ENCODE measurements at places on chromosomes 7 and 10.

- DNase-seq: no peak
Measured at GRCh38 chr7:50962281-50962883, 179.7 kb upstream of the GRB10 start.

- no peak for DNase-seq
Measured at GRCh38 chr7:83280671-83281070, 118.0 kb upstream of the PCLO start.

DNA sequence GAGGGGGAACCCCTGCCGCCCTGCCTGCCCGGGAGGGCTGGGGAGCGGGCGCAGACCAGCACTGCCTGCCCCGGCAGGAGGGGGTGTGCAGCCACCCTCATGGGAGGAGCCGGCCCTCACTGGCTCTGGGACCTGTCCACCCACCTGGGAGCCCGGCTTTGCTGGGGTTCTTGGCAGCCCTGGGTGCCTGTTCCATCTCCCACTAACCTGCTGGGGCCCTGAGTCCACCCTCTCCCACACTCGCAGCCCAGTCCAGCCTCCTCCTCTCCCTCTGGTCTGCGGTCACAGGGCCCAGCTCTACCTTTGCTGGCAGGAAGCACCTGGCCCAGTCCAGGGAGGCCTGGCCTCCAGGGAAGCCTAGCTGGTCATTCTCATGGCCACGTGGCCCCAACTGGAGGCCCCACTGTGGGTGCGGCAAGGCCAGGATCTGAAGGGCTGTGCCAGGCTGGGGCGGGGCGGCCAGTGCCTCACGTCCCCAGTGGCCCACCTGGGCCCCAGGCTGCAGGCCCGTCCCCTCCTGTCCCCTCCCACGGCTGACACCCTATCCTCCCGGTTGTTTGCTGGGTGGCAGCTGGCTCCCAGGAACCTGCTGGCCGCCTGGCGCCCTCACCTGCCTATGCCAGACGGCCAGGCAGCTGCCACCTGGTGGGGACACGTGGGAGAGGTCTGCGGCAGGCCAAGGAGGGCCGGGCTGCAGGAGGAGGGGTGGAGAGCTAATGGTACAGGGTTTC lies at the start of gene TMEM184A:
TMEM184A (minus strand) TSS at position 393 of the 731 bp plus-strand sequence. CDS start 721 bp downstream, outside the sequence.
- DNase-seq: peak; percentile 55

- no peak for DNase-seq
Measured at GRCh38 chr10:44335330-44336021, 49.4 kb downstream of the CXCL12 start.

DNA sequence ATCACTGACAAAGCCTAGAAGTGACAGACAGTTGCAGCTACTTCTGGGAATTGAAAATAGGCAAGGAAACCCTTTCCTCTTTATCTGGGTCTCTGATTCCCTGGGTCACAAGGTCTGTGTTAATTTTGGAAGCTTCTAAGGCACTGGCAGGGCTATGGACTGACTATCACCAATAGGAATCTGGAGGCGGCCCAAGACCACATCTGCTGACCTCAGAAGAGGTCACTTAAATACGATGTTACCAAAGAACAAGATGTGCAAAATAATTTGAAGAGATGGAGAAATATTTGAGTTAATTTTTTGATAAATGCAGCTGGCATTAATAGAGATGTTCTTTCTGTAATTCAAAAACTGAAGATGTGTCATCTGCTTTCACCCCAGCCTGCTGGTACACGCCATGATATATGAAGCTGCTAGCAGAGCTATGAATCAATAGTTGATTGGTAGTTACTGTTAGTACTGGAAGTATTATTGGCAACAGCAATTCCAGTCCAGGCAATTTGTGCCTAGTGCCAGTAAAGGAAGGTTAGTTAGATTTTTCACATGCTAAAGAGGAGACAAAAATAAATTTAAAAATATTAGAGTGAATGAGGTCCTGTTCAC lies 5.5 kb upstream of the STEAP4 start:
- DNase-seq: no peak

DNA sequence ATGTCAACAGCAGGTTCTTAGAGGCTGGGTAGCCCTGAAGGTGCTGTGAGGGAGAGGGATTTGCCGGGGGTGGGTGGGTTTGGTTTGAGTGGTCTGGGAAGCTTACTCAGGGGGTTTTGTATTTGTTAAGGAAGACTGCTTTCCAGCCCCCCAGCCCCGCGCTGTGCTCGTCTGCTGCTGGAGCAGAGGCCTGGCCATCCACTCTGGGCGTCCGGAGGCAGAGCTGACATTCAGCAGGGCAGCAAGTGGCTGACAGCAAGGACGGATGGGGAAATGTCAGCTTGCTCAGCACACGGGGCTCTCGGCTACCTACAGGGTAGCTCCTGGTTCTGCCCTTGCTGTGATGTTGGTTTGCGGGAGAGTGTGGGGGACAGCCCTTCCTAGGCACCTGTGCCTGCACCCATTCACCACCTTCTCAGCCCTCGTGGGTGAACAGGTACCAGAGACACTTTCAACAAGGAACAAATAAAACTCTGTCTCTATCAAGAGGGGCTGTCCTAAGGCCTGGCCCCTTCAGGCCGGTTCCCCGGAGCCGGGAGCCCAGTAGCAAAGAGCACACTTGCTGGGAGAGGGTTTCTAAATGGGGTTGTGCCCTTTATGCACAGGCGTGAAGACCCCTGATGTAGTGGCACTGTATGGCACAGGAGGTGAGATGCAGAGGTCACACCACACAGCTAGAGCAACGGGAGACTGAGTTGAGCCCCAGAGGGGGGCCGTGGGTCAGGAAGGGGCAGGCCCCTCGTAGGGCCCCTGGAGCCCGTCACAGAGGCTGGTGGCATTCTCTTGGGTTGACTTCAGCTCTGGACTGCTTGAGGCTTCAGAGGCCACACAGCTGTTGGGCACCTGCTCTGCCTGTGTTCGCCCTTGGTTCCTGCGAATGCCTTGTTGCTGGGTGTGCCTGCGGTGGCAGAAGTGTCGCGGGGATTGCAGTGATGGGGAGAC lies 72.2 kb upstream of the SHH start:
- DNase-seq: no peak

DNA sequence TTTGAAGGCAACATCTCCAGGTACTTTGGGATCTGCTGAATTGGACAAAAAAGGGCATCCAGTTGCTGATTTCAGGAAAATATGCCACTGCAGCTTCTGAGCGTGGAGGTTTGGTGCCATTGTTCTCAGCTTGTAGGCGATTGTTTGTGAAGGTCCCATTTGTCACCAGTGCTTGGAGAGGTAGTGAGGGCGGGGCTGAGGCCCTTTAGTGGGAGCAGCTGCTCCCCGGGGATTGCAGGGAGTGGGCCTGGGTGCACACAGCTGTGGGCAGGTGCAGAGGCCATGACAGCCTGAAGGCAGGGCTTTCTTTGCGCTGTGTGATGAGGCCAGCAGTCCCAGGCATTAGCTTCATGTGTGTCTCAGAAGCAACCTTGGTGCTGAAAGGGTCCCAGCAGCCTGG lies 3.9 kb downstream of the FAM20C start:
- DNase-seq: no peak

DNA sequence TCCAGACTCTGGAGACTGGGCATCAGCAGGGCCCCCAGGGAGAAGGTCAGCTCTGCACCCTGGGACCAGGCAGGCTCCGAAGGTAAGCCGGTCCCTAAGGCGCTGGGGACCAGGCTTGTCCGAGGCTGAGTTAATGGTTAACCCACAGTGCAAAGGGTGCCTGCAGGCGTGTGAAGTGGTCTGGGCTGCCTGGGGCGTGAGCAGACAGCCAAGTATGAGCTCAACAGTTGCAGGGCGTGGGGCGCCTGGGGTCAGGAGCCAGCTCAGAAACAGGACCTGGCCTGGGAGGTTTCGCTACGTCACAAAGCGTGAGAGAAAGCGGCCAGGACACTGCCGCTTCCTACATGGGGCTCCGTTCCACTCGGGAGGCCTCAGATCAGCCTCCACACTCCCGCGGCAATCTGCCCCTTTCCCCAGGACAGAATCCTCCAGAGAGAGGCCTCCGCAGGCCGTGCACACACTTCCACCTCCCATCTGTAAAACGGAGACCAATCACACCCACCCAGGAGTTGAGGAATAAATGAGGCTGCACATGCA lies 16.0 kb downstream of the PDGFA start:
- DNase-seq: no peak

- no peak for DNase-seq
Measured at GRCh38 chr10:49089152-49089551, 26.2 kb downstream of the VSTM4 start.

DNA sequence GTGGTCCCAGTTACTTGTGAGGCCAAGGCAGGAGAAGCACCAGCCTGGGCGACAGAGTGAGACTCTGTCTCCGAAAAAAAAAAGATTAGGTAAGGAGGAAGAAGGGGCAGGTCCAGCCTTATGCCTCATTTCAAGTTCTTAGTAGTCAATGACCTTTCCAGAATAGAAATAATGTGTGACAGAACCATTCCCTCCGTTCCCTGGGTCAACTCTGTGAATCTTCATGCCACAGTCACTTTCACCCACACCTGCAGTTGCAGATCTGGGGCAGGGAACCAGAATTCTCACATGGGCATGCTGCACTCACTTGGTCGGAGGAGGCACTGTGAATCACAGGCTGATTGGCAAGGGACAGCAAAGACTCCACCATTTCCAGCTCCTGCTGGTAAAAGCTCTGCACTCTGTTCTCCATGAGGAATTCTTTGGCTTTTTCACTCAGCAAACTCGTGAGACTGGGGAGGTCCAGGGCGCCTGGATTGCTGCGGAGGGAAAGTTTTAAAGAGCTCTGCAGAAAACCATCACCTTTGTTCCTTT lies 20.7 kb downstream of the STN1 start:
- no peak for DNase-seq

- no peak for DNase-seq
Measured at GRCh38 chr7:19561121-19561805, 147.6 kb downstream of the POLR1F start.

DNA sequence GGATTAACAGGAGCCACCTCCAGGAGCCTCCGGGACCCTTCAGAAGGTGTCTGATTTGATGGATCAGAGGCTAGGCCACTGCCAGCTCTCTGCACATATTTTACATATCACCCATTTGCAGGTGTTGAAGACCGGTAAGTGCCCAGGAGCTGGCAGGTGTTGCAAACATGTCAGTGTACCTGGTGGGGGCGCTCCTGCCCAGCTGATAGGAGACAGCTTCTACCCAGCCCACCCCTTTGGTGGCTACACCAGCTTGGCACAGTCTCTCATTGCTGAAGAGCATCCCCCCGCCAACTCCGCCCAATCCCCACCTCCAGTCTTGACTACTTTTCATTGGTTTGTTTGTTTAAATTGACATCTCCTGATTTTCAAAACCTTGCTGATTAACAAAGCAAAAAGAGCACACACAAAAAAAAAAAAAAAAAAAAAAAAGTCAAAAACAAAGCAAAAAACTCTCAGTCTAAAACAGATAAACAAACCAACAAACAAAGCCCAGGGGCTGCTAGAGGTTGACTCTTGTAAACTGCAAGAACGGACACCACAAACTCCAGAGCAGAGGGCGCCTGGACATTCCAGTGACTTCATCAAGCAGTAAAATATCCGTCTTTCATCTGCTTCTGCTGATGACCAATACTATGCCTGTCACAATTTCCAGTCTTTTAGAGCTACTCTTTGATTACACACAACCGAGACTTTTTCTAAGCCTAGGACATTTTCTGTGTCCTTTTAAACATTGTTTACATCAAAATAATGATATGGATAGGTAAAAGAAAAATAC lies 275.3 kb downstream of the NRG3 start:
- no peak for DNase-seq

DNA sequence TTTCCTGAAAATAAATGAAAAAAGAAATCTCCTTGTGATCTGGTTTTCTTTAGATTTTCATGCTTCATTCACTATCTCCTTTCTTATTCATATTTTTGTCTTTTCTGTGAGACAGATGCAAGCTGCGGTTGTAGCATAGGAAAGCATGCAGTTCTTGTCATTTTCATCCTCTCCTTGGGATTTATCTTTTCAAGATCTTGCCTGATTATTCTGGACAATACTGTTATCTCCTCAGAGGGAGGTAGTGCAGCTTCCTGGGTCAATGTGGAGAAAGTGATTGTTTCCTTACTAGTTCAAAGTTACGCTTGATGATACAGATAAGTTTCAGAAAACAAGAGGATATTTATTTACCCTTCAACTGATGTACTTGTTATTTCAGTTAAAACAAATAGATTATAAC lies 114.6 kb downstream of the CPED1 start:
- DNase-seq: no peak

DNA sequence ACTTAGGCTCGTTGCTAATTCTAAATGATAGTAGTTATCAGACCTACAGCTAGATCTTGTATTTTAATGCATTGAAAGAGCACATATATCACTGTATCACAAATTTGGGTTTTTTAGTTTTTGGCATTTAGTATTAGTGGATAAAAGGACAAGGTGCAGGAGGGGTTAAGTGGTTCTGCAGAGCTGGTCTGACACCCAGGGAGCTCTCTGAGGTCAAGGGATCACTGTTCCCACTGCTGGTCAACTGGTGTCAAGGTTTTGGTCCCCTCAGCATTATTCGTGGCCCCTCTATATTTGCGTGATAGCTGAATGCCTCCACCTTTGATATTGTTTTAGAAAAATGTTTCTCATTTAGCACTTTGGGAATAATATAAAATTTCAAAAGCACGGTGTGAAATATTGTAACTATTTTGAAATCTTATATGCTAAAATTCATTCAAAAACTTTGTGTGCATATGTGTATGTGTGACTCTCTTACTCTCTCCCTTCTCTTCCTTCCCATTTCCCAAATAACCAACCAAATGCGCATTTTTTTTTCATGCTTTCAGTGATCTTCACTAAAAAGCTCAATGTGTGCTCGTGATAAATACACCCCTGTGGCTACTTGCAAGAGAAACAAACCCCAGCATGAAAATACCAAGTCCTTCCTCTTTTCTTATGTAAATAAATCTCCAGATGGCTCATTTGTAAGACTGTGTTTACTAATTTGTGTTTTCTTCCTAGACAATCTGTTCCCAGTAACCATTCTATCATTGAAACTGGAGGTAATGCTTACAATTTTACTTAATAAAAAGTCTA lies 309.2 kb downstream of the FGFR2 start:
- no peak for DNase-seq

GRCh38 chr10:132224343-132225072 lies 37.8 kb downstream of the DPYSL4 start:
- DNase-seq: no peak

DNA sequence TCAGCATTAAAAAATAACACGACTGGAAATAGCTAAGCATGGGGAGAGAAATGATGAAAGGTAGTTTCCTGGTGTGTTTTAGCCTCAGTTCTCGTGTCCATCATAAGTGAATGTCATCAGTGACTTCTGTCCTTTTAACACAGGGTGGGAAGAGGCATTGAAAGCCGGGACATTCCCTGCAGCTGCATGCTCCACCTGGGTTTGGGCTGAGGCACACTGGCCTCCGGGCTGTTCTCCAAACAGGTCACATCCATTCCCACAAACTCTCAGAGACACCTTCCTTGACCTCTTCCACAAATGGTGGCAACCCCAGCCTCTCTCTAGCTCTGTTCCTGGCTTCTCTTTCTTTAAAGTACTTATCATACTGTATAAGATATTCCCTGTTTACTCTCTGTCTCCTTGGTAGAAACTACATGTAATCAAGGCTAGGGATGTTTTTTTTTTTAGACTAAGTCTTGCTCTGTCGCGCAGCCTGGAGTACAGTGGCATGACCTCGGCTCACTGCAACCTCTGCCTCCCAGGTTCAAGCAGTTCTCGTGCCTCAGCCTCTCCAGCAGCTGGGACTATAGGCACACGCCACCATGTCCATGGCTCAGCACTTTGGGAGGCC lies 22.6 kb downstream of the BAIAP2L1 start:
- DNase-seq: no peak
